GF-D8 (cell line): ENCODE measurements at places on chromosomes 6 and 20.

GRCh38 chr20:62285722-62286121 lies 17.1 kb upstream of the ADRM1 start:
- no peak for DNase-seq

DNA sequence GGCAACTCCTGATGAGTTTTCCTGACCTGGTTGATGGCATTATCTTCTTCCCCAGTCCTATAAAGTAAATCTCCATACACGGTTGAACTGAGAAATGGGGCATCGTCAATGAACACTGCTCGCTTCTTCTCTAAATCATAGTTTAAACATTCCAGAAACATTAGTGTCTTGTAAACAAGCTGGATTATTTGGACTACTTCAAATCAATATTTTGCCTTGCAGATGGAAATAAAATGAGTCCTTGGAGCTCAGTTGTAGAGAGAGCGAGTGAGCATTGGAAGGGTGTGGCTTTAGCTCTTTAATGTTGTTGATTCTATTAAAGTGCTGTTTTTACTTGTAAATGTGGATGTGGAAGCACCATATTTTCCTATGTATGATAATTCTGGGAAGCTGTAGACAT lies 18.4 kb downstream of the C6orf89 start:
- DNase-seq, result no peak

DNA sequence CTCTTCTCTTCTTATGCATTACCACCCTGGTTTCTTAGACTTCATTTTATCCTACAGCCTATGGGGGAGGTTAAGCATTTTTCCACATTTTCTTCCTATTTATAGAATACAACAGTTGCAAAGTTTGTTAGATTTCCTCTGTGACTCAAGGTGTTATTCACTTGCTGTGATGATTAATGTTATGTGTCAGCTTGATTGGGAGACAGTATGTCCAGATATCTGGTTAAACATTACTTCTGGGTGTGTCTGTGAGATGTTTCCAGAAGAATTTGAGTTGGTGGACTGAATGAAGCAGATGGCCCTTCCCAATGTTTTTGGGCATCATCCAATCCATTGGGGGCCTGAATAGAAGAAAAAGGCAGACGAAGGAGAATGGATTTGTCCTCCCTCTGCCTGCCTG lies 131.3 kb downstream of the C6orf118 start:
- DNase-seq, result no peak

- no peak for DNase-seq
These were observed 152.3 kb upstream of the JAG1 start for GRCh38 chr20:10826111-10826510.

GRCh38 chr6:105985098-105985815 lies 100.9 kb upstream of the PRDM1 start:
- DNase-seq, result no peak

- peak; percentile 10 for DNase-seq
These were observed 24.6 kb upstream of the ID4 start for GRCh38 chr6:19812512-19813119.

GRCh38 chr6:33904050-33904746 lies 100.4 kb upstream of the MLN start:
- DNase-seq, result peak; percentile 27

DNA sequence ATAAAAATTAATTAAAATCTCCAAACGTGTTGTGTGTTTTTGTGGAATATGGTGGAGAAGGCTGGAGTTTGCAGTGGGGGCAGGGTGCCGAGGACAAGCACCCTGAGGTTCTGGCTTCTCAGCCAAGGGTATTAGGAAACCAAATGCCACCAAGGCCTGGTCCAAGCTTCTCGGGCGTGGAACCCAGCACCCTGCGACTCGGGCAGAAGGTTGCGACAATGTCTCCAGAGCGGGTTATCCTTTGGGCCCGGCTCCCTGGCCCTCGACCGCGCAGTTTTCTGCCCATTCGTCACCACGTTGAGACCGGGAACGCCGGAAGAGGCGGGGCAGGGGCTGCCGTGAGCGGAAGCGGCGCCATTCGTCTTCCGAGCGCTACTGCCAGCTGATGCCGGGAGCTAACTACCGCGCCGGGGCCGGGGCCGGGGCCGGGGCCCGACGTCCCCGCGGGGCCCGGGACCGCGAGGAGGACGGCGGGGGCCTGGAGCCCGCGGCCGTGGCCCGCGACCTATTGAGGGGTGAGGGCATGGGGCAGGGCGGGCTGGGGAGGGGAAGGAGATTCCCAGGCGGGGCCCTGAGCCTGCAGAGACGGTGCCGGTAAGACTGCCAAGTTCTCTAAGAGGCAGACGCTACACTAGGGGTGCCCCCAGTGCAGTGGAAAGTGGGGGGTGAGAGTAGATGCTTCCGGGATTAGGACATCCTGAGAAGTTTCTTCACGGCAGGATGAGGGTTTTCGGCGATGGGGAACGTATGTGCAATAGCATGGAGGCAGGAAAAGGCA lies at the start of gene RRP36:
TSS of gene RRP36 (plus strand) at position 354 of the 778 bp plus-strand sequence. CDS start at position 386, 32 bp downstream.
- DNase-seq, result peak; percentile 21

- DNase-seq, result no peak
These were observed 143.6 kb downstream of the RCAN2 start for GRCh38 chr6:46347669-46348068.

- DNase-seq, result no peak
These were observed 2.6 kb downstream of the MAN1A1 start for GRCh38 chr6:119346936-119347335.

DNA sequence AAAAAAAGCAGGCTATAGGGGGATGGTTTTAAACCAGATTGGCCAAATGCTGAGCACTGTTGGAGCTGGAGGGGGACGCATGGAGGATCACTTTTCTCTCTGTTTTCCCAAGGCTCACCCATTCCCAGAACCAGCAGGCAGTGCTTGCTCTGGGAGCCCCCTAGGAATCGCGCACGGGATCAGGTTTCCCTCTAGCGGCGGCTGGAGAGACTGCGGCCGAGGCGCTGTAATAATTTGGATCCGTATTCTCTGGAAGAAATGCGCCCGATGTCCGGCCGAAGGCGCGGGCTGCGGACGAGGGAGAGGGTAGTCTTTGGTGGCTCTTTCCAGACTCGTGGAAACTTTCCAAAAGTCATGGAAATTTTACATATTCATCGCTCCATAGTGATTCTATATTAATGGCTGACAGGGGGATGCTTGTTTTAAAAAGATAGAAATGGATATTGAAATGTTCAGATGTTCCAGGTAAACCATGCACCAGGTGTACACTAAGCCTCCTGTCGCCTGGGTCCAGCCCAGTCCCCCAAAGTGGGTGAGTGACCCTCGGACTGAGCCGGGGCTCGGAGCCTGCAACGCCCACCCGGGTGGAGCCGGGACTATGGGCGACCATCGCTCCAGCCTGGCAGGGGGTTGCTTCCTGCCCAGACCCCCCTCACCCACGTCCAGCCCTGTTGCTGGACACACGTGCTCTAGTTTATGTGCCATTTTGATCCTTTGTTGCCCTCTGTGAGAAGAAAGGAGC lies 78.7 kb upstream of the PHACTR3 start:
- DNase-seq, result no peak

- peak; percentile 75 for DNase-seq
These were observed 511.2 kb upstream of the JARID2 start for GRCh38 chr6:14734416-14735340.

- no peak for DNase-seq
These were observed at the start of gene TULP1 for GRCh38 chr6:35512740-35513139. TSS of gene TULP1 (minus strand) at chr6:35512896. CDS start at chr6:35512858, 38 bp downstream.

DNA sequence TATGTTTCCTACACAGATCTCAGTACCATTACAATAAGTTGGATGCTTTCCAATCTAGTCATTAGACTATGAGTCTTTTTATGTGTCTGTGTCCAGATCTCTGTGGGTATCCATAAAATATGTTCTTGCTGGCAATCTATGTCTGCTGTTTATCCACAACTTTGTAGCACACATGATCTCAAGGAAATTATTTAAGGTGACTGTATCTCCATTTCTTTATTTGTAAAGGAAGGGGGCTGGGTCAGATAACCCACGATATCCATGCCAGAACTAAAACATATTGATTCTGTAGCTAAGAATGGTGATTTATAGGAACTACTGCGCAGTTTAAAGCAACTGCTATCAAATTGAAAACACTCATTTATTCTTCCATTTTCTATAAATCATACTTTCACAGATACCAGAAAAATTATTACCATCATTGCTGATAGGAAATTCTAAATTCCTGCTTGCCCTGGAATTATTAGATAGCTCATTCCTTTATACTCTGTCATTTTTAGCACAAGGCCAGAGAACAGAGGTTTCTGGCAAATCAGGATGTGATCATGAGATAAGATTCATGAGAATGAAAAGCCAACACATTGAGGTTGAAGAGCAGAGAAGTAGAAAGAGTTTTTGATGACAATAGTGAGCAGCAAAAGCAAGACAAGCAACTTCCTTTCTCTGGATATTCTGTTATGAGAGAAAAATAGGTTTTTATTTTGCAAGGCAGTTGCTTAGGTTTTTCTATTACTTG lies 851.4 kb upstream of the CITED2 start:
- DNase-seq, result no peak

- no peak for DNase-seq
These were observed 14.9 kb downstream of the FGD2 start for GRCh38 chr6:37020381-37020780.

DNA sequence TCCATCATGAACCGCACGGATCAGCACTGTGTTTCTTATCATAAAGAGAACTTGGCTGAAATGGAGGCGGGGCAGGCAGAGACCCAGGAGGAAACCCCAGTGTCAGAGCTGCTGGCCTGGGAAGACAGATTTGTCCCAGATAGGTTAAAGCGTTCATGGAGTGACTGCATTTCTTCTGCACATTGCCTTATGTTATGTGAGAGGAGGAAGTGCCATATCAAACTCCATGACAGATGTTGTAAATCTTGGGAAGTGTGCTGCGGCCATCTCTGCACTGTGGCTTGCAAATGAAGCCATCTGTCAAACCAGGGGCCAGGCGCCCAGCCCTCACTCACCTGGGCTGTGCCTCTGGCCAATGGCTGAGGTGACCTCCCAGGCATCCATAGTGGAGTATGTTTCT lies 163.0 kb downstream of the SLC24A3 start:
- DNase-seq, result no peak

DNA sequence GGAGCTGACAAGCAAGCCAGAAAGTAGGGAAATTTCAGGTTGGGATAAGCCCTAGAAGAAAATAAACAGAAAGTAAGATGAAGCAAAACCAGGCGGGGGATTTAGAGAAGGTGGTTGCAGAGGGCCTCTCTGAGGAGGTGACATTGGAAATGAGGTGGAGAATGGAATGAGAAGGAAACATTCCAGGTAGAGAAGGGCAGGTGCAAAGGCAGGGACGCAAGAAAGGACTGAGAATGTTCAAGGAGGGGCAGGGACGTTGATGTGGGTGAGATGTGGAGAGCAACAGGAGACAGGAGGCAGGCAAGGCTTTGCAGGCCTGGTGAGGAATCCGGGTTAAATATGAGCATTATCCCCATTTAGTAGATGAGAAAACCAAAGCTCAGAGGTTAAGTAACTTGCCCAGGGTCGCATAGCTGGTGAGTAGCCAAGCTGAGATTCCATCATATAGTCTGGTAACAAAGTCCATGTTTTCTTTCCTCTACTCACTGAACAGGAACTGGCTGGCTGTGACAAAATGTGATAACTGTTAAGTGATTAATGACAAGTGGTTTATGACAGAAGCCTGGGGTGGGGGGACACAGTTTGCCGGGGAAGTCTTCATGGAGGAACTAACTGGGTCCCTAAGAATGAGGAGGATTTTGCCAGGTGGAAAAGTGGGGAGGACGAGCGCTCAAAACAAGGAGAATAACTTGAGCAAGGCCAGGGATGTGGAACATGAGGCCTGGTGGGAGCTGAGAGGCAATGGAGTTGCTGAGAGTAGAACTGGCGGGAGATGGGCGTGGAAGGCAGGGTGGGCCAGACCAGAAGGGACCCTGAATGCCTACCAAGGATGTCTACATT lies 32.6 kb downstream of the MRPL14 start:
- DNase-seq, result no peak

GRCh38 chr6:108589244-108589791 lies 28.6 kb downstream of the FOXO3 start:
- DNase-seq, result no peak

DNA sequence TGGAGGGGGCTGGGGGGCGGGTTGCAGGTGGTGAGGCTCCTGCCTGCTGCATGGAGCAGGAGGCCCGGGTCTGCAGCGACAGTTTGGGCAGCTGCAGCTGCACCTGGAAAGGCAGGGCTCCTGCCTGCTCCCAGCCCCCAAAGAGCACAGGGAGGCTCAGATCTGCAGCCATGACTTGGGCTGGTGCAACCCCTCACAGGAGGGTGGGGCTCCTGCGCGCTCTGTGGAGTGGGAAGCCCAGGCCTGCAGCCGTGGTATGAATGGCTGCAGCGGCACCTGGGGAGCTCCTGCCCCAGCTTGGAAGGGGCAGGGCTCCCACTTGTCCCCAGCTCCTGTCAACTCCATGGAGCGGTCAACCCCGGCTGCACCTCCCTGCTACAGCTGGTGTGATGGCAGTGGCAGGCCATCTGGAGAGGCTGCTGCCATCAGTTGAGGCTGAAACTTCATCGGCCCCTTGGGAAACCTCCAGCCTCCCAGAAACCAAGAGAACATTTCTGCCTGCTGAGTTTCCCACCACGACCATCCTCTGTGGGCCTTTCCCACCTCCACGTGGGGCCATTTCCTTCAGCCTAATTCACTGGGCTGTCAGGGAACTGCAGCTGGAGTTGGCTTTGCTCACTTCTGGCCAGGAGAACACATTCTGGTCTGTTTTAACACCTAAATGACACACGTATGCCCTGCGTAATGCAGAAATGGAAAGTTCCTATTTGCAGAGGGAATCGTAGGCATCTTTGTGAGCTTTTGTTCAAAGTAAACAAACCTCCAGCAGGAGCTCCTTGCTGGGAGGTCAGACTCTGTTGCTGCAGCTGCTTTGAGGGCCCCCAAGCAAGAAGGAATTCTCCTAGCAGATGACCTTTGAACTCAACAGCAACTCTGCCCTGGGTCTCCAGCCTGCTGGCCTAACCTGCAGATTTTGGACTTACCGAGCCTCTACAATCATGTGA lies 429.0 kb downstream of the PREX1 start:
- no peak for DNase-seq

GRCh38 chr6:122640366-122640765 lies 30.2 kb downstream of the PKIB start:
- no peak for DNase-seq

DNA sequence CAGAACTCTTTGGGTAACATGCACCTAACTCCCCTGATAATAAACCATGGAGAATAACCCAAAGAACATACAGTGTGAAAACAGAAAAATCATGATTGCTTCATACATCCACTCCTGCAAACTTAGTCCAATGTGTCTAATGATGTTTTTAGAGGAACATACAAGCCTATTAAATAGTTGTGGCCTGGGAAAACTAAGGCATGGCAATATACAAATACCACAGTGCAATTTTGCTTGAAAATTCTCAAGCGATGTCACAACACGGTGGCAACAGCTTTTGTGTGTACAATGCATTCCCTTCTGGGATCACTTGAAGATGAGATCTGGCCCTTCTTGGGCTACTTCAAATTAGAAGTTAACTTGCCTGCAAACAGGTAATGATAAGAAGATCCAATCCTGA lies 16.7 kb downstream of the MAP3K5 start:
- DNase-seq, result peak; percentile 30

GRCh38 chr6:36442671-36443470 lies at the start of the genes KCTD20 and PXT1:
TSS of gene KCTD20 (plus strand) at chr6:36443000. CDS start at chr6:36470098, 27,098 bp downstream.
TSS of gene PXT1 (minus strand) at chr6:36442854. CDS start at chr6:36426082, 16,772 bp downstream.
- DNase-seq, result peak; percentile 64

DNA sequence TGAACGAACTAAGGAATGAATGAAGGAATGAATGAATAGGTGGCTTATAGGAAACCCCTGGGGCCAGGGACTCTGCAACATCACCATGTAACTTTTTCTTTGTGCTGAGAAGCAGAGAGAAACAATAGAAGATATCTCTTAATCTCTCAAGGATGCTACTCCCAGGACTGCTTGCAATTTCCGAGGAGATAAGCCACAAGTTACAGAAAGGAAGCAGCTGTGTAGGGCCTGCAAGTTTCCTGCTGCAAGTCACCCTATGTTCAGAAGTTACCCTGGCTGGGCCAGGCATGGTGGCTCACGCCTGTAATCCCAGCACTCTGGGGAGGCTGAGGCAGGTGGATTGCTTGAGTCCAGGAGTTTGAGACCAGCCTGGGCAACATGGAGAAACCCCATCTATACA lies 7.3 kb upstream of the MAVS start:
- peak; percentile 98 for DNase-seq
